ENCODE measurements at places on chromosomes 7 and 10.

DNA sequence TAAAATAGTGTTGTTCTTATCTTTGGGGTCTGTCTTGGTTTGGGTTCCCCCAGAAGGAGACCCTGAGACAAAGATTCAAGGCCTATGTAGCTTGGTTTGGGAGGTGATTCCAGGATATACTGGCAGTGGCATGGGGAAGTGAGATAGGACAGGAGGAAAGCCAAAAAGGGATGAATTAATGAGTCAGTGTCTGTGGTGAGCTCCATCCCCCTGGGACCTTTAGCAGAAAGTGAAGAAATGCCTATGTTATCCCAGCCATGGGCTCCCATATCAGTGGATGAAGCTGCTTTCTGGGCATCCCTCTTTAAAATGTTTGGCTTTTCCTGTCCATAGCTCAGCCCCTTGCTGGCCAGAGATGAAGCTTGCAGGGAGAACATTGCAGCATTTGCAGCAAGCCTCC, 217.0 kb upstream of the CTBP2 start:
- DNase-seq = no peak

DNA sequence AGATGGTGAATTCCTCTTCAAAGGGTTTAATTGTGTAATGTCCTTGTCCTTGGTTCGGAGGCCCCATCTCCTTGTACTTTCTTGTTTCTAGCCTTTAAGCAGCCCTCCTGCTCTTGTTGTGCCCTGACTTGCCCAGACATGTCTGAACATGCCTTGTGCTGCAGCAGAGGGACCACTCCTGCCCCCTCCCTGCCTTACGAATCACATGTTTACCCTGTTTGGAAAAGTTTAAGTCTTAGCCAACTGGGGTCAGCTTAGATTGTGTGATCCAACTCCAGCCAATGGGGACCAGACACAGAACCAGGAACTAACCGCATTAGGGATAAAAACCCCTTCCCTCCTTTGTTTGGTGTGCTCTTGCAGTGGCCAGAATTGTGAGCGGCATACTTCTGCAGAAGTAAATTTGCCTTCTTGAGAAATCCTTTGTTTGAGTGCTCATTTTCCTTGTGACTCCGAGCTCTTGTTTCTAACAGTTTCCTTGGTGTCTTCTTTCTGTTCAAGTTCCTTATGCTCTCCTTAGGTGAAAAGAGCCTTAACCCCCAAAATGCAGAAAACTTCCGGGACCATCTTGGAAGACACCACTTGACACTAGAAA, 29.4 kb downstream of the CLRN3 start:
- DNase-seq = no peak

- peak; percentile 44 for DNase-seq
Observed at GRCh38 chr10:122342293-122343134, 32.0 kb upstream of the PLEKHA1 start.

GRCh38 chr10:1736144-1736971, 967 bp downstream of the ADARB2 start:
- no peak for DNase-seq

DNA sequence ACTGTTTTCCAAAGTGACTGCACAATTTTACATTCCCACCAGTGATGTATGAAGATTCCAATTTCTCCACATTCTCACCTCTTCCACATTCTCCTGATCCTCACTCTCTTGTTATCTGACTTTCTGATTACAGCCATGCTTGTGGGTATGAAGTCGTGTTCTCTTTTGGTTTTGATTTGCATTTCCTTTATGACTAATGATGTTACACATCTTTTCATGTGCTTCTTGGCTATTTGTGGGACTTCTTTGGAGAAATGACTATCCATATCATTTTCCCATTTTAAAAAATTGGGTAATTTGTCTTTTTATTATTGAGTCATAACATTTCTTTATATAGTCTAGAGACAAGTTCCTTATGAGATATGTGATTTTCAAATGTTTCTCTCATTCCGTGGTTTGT, 10.5 kb upstream of the GIMAP8 start:
- no peak for DNase-seq

GRCh38 chr7:131346885-131347592, 19.4 kb downstream of the MKLN1 start:
- DNase-seq = no peak

DNA sequence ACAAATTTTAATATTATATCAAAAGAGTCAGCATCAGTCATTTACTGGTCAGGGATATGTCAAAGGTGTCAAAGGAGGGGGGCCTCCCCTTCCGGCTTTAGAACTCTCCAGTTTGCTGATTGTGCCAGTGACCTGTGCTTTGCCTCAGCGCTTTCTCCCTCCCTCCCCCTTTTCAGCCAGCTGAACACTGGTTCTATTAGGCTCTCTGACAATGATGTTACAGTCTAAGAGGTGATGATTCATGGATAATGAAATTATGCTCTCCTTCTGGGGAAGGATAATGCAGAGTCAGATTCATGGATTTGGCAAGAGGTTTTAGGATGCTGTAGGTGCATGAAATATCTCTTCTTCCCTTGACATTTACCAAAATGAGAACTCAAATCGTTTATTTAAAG, 6.1 kb downstream of the LRRTM3 start:
- no peak for DNase-seq

DNA sequence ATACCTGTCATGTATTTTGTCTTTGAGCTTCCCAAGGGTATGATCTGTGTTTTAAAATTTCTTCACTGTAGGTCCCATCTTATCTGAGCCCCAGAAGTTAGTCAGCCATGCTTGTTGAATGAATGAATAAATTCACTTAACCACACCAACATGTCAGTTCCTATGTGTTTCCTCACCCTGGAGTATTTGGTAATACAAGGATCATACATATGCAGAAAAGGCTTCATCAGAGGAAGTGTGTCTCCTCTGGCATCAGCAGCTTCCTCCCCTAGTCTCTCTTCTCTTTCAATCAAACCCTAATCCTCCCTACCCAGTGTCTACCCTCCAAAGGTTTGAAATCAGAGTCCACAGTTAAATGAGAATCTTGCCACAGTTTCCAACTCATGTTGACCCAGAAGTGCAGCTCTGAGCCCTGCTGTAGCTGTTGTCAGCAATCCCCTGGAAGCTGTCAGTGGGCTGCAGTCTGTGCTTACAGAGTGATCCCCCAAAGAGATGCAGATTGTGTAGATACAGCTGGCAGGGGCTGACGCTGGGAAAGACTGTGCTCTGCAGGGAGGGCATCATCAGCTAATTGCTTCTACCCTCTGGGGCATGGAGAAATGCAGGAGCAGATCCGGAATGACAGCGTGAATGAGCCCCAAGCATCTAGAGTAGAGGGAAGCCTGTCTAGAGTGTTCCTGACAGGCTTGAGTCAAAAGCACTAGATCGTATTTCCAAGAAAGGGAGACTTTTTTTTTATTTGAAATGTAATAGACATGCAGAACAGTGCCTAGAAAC, 105.0 kb upstream of the WDR11 start:
- no peak for DNase-seq

DNA sequence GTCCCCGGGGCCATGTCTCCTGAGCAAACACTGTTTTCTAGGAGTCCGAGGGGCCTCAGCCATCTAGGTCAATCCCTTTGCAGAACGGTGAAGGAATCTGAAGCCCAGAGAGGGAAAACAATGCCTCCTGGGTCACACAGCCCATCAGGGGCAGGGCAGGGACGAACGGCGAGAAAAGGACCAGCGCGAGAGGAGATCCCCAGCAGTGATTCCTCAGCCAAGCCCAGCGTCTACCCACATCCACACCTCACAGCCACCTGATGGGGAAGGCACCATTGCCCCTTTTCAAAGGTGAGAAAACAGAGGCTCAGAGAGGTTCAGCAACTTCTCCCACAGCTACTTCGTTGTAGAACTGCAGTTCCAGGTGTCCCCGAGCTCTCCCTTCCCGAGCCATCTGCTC, 17.9 kb upstream of the PSMG3 start:
- no peak for DNase-seq

DNA sequence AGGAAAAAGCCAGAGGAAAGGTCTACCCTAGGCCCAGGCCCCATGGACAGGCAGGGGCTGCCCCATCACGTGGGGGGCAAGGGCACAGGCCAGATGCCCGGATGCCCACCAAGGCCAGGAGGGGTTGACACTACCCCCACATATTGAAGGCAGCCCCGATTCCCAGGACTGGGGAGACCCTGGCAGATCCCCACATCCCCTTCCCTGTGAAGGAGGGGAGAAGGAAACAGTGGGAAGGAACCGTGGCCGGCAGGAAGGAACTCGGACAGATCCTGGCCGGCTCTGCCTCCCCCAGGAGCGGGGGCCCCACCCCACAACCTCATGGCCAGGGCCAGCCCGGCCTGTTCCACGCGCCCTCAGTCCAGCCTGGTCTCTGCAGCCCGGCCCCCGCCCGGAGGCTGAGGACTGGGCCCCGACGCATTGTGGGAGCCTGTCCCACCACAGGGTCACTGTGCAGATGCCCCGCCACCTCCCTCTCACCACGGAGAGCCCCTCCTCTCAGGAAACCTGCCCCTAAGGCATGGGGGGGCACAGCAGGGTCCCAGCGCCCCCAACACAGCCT, 41.3 kb downstream of the PAPOLB start:
- DNase-seq = no peak

- DNase-seq = no peak
Observed at GRCh38 chr7:107932805-107933204, 41.8 kb downstream of the DLD start.

- no peak for DNase-seq
Observed at GRCh38 chr10:9437131-9437530, 1382.6 kb downstream of the GATA3 start.

- no peak for DNase-seq
Observed at GRCh38 chr7:147068842-147069241, 952.2 kb downstream of the CNTNAP2 start.

DNA sequence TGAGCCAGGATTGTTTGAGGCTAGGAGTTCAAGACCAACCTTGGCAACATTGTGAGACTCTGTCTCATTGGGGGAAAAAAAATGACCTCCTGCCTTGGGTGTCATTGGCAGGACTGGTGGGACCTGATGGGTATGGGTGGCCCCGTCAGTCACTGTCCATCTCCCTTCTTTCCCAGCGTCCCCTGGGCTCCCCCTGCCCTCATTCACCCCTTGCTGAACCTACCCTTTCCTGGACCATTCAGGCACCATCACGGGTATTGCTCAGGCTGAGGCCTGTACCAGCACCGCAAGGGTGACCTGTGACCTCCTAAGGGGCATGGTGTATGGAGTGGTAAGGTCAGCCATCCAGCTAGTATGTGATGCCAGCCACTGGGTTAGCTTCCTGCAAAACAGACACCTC, 19.4 kb downstream of the ASL start:
- DNase-seq = no peak

DNA sequence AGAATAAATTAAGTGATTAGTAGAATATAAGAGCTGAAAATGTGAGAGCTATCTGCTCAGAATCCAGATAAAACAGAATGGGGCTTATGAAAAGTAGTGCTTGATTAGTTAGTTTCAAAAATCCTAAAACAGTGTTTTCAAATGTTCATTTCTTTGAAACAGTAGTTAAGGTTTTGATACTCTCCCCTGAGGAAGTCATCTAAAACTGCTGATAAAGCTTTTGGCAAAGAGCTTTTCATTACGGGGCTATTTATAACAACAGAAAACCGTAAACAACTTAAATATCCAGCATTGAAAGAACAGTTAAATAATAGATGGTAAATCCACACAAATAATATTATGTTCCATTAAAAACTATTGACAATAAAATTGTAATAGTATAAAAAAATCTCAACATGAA, 77.5 kb downstream of the NPSR1 start:
- no peak for DNase-seq

DNA sequence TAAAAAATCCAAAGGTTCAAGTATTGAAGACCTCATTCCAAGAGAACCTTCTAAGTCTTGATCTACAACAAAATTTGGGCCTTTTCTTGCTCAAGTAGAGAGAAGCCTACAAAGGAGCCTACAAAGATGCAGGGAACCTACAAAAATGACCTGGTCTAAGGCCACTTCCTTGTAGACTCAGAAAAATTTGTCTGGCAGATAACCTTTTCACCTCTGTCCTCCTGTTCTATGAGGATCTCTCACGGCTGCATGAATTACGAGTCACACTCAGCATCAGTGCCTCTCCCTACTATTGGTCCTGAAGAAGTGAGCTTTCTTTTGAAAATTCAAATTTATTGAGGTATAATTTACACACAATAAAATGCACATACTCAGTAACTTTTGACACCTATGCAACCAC, 29.3 kb downstream of the CCNJ start:
- no peak for DNase-seq

DNA sequence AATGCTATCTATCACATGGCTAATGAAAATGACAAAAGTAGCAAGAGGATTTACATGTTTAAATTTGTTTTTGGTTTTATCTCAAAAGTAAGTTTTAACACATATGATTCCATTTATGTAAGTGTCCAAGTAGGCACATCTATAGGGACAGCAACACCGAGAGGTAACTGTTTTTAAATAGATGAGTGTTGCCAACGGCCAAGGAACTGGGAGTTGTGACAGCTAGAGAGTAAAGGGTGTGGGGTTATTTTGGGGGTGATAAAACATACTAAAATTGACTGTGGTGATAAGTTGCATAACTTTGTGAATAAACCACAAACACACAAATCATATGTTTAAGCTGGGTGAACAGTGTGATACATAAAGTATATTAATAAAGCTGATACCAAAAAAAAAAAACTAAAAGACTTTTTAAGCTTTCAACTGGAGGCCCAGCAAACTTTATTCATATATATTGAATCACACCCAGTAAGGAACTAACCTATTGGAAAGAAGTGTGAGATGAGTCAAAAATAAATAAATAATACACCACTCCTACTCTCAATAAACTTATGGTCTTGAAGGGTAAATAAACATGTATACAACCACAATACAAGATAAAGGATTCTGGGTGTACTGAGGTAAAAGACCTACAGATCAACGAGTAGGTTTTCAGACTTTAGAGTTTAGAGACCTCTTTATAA, 33.0 kb downstream of the LRRC72 start:
- DNase-seq = no peak

DNA sequence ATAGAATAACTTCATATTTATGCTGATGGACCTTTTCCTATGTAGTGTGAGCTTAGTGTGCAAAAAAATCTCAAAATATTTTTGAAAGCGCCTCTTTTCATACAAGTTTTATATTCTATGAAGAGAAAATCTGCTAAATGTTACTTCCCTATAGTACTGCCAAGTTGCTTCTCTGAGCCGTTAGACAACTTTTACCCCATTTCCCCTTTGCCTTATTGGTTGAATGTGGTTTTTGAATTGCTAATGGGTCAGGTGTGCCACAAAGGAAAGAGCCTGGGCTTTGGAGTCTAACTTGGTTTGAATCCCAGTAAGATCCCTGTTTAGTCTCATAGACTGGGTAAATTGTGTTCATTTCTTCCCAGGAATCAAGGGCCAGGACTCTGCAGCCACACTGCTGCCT, 261.5 kb downstream of the SNX10 start:
- no peak for DNase-seq

Measured in endothelial cell (in vitro differentiated cells).